ENCODE measurements at places on chromosomes 1 and 21.

GRCh38 chr1:246161626-246162025, 345.5 kb downstream of the SMYD3 start:
- no peak for DNase-seq

DNA sequence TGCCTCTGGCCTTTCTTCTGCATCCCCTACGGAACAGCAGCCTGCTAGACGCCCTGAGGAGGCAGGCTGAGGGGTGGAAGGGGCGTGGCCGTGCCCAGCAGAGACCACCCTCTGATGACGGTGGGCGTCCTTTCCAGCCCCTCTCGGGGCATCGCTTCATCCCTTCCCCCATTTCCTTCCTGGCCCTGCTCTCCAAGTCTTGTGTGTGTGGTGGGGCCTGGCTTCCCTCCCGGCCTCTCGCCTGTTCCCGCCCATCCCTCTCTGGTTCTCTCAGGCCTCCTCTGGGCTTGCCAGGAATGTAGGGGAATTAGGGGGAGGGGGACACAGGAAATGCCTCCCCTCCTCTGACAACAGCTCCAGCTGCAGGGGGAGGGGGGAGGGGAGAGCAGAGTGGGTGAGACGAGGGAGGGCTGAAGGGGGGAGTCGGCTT, 51.1 kb downstream of the SKI start:
- no peak for DNase-seq

DNA sequence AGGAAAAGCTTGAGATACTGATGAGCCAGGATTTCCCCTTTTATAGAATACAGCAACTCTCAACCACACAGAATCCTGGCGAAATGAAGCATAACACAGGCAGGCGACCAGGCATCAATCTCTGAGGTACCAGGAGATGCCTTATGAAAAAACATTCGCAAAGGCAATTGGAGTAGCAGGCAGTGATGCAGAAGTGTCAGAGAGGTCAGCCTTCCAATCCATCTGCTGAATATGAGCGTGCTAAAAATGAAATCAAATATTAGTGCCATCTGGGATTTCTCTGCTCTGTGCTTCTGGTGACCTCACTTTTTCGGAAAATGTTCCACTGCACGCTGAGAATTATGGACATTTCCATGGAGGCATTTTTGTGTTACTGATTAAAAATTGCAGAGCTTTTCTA, 258.8 kb downstream of the VAV3 start:
- no peak for DNase-seq

GRCh38 chr1:52142220-52143183, 613 bp downstream of the ZFYVE9 start:
- DNase-seq, result no peak

GRCh38 chr1:38020396-38020795, 7.9 kb downstream of the UTP11 start:
- DNase-seq, result no peak

GRCh38 chr1:117818456-117818855, 111.0 kb downstream of the GDAP2 start:
- DNase-seq, result no peak

- no peak for DNase-seq
These were observed 3.0 kb downstream of the NMNAT1 start for GRCh38 chr1:9946315-9946714.
